ENCODE measurements at places on chromosomes 7 and 10.

GRCh38 chr7:43757073-43757720 is 1.3 kb upstream of the BLVRA start:
- DNase-seq = no peak

GRCh38 chr7:55052741-55053427 is 34.1 kb downstream of the EGFR start:
- no peak for DNase-seq

- no peak for DNase-seq
Measured at GRCh38 chr10:5479481-5480161, 19.7 kb downstream of the CALML5 start.

DNA sequence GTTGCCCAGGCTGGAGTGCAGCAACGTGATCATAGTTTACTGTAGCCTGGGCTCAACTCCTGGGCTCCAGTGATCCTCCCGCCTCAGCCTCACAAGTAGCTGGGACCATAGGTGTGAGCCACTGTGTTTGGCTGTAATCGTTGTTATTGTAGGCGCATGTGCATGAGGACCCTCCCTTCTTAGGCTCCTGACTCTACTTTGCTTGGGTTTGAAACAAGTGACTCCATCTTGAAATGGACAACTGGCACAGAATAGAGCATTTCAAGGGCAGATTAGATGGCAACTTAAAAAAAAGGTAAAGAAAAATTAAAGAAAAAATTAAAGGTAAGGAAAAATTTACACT is 15.4 kb upstream of the GIMAP8 start:
- DNase-seq = no peak

- no peak for DNase-seq
Measured at GRCh38 chr7:151490456-151491105, 29.1 kb downstream of the RHEB start.

GRCh38 chr10:110460111-110460809 is 37.4 kb upstream of the DUSP5 start:
- DNase-seq = peak; percentile 64

GRCh38 chr10:115941361-115941771 is 331.6 kb downstream of the GFRA1 start:
- no peak for DNase-seq

GRCh38 chr10:14063531-14064285 is 267.0 kb downstream of the FRMD4A start:
- no peak for DNase-seq

DNA sequence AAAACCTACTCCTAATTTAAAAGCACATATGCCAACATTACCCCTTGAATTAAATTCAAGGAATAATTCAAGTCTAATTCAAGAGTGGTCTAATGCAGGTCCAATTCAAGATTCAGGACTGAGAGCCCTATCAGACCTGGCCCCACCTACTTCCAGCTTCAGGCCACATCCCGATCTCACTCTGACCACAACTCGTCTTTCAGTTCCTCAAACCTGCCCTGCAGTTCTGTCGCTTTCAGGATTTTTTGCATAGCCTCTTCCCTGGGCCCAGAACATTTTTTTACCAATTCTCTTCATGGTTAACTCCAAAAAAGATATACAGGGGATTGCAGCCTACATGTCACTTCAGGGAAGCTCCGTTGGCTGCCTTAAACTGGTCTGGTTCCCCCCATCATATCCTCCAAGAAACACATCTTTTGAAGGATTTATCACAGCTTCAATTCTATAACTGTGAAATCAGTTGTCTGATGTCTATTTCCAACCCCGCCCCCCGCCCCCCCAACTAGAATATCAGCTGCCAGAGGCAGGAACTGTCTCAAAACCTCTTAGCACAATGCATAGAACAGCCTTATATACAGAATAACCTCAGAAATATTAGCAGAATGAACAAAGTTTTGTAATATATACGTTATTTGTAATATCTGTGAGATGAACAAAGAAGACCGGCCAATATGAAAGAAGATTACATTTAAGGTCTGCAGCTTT is 20.8 kb downstream of the CCDC6 start:
- peak; percentile 45 for DNase-seq

GRCh38 chr7:71135663-71136062 is 3.7 kb downstream of the GALNT17 start:
- no peak for DNase-seq

DNA sequence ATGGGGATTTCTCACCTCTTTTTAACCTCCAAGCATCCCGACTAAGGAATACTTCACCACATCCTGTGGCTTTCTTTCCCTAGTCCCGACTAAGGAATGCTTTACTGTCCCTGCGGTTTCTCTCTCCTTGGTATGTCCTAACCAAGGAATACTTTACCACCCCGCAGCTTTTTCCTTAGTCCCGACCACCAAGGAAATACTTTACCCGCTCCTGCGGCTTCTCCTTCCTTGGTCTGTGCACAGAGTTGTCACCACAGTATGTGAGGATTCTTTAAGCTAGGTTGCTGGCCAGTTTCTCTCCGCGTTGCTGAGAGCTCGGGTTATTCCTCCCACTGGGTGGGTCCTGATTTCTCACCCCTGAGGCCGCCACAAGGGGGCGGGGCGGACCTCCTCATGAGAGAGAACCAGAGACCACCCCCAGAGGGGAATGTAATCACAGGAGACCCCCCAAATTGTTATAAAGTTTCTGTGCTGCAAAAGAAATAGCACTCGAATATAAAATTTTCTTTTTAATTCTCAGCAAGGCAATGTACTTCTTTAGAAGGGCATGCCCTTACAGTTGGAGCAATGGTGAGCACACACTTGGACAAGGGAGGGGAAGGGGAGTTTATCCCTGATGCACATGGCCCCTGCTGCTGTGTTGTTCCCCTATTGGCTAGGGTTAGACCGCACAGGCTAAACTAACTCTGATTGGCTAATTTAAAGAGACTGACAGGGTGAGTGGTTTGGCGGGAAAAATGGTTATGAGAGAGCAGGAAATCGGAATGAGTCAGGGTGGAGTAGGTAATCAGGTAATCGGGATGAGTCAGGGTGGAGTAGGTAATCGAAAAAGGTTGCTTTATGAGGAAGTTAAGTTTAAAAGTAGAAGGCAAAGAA is 12.8 kb downstream of the SUGCT start:
- DNase-seq = no peak

- peak; percentile 23 for DNase-seq
Measured at GRCh38 chr10:7787150-7787856, 490 bp downstream of the KIN start.

GRCh38 chr7:36441344-36442022 is 51.8 kb downstream of the ANLN start:
- DNase-seq = no peak

- DNase-seq = no peak
Measured at GRCh38 chr10:58994226-58995057, 182.0 kb upstream of the PHYHIPL start.

- no peak for DNase-seq
Measured at GRCh38 chr7:100547872-100548271, 8.9 kb downstream of the AGFG2 start.

DNA sequence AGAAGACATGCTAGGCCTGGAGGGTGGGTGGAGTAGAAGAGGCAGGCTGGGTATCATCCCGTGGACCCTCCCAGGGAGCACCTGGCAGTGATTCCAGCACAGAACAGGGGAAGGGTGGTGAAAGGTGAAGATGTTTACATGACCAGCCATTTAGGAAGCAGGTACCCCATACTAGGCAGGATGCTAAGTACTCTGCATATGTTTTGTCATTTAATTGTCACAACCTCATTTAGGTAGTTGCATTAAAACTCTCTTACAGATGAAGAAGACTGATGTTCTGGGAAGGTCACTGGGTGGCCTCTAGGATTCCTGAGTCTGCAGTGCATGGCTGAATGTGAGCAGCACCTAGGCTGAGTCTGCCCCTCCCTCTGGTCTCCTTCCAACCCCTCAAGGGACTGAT is 15.2 kb downstream of the ITPRIP start:
- no peak for DNase-seq

DNA sequence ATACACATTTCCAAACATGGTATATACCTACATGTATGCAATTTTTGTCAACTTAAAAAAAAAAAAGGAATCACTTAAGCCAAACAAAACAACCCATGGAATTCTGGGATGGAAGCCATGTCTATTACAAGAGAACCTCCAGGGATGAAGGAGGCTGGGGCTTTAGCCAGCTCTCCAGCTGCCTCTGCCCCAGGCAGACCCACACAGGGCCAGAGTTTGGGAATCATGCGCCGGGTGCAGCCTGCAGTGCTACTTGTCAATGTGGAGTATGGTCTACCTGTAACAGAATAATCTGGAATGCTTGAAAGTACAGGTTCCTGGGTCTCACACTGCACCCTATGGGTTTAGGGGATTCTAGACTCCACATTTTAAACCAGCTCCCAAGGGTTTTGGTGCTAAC is 10.8 kb downstream of the ATP6V0E2 start:
- DNase-seq = no peak

DNA sequence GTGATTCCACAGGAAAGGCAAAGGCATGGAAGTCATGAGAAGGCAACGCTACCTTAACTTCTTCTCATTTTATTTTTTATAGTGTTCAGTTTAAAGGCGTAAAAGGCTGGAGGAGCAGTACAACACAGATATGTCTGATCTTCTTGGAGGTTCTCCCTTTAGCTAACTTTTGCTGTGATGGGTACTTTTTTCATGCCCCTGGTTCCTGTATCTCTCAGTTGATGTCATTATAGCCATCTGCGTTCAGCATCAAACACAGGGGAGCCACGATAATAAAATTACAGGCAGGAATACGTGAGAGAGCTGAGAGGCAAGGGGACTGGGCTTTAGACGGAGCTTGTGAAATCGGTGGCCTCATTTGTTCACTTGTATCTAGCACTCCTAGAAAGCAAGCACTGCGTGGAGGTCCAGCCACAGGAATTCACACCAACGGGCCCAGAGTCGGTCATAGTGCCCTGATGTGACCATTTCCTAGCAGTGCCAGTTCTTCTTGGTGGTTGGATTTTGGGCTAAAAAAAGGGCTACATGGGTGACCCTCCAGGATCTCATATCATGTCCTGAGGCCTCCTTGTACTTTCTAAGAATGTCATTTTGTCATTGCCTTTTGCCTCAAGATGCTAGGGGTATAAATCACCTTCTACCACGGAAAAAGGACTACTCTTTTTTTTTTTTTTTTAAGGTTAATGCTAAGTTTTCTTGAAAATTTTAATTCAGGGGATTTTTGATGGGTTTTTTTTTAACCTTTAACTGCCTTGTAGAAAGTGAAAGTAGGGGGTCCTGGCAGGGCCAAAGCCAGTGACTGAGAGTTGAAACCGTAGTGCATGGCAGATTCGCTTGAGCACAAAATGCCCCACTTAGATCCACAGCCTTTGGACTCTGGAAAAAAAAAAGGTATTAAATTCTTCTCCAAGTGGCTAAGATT is 191.5 kb downstream of the CELF2 start:
- peak; percentile 63 for DNase-seq

DNA sequence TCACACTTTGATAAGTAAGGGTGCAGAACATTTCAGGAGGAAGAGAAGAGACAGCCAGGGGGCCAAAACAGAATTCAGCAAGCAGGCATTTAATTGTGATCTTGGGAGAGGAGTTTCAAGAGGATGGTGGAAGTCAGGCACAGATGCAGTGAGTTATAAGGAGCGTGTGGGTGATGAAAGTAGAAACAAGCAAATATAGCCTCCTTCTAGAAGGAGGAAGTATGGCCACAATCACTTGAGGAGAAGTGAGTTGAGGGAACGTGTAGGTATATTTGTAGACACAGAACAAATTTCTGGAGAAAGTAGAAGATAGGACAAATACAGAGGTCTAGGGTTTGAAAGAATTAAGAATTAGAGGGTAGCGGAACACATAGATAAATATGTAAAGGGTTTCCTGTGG is 165.8 kb downstream of the CACNB2 start:
- no peak for DNase-seq

- no peak for DNase-seq
Measured at GRCh38 chr7:136078630-136079029, 101.5 kb upstream of the MTPN start.

DNA sequence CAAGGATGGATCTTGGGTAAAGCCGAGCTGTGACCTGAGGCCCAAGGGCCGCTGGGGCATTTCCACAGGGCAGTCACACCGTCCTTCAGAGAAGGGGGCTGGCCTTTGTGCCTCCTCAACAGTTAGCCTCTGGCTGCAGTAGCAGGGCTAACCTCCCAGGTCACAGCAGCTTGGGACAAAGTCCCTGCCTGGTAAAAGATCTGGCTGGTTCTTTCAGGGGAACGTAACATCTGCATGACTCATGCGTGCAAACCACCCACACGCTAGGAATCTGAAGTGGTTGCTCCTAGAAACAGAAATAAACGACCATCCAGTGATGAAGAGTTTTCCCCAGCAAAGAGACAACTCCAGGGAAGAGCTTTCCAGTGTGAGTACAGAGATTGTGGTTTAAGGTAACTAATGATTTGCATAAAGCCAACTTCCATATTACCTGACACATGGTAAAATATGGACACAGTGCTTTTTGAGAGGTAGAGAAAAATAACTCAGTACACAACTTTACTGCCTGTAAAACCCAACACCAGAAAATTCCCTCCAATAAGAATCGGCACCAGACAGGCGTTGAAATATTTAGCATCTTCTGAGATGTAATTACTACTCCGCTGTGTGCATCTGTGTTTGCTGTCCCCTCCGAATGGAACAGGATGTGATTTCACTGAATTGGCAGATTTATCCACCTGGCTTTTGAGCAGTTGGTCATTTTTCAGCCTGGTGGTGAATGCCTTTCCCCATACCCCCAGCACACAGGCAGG is 84.9 kb upstream of the ADRB1 start:
- peak; percentile 12 for DNase-seq

- no peak for DNase-seq
Measured at GRCh38 chr7:155217634-155218033, 80.0 kb upstream of the INSIG1 start.

GRCh38 chr7:39594988-39595620 is 28.3 kb upstream of the RALA start:
- no peak for DNase-seq

DNA sequence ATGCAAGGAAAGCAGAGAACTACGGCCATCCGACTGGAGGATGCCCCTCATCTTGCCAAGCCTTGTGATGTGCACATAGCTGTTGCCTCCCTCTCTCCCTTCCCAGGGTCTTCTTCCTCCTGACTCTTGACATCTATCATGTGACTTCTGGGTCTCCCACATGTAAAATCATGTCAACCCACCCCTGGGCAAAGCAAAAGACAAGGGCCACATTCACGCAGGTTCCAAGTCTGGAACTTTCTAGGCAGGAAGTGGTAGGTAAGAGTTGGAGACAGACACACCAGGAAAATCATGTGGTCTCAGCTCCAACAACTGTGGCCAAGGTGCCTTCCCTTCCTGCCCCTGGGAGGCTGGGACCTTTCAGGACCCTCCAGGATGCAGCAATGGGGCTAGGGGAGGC is 187.3 kb downstream of the CXCL12 start:
- DNase-seq = no peak

GRCh38 chr10:16756561-16757221 is 60.5 kb downstream of the RSU1 start:
- no peak for DNase-seq
